ENCODE measurements at places on chromosomes 6 and 20. TPM values are rescaled to one million over a fixed set of nuclear protein-coding genes. Genes with fewer than 3 reads are reported as not detected.

DNA sequence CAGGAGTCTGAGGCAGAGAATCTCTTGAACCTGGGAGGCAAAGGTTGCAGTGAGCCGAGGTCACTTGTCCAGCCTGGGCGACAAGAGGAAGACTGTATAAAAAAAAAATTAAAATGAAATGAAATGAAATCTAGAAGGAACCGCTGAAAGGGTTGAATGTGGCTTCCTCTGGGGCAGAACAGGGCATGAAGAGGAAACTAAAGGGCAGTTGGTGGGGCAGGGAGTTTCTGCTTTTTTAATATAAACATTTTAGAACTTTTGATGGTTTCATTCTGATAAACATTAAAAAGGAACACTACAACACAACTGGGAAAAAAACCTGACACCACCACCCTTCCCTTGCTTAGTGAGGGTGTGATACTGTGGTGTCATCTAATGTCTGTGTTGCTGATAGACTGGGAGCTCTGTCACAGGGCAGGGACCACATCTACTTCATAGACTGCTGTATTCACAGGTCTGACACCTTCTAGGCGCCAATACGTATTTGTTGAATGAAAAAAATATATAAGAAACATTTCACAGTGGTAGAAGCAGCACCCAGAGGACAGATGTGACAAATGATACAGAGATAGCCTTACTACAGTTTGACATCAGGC is 128.9 kb downstream of the ADAT2 start:
- no peaks in the 10 kb centered on the region for H3K36me3 ChIP-seq
- DNase-seq, result no peak
- H3K27me3 ChIP-seq, result no peaks in the 10 kb centered on the region
- no peaks in the 10 kb centered on the region for H3K4me1 ChIP-seq
- H3K27ac ChIP-seq, result no peak overlapping the region

GRCh38 chr6:156564127-156564806 is 212.9 kb upstream of the ARID1B start:
- no peaks in the 10 kb centered on the region for H3K4me1 ChIP-seq
- peak; percentile 84 for DNase-seq
- H3K27me3 ChIP-seq, result no peaks in the 10 kb centered on the region
- no peaks in the 10 kb centered on the region for H3K36me3 ChIP-seq
- no peak overlapping the region for H3K27ac ChIP-seq
- H3K4me3 ChIP-seq, result no peak overlapping the region

DNA sequence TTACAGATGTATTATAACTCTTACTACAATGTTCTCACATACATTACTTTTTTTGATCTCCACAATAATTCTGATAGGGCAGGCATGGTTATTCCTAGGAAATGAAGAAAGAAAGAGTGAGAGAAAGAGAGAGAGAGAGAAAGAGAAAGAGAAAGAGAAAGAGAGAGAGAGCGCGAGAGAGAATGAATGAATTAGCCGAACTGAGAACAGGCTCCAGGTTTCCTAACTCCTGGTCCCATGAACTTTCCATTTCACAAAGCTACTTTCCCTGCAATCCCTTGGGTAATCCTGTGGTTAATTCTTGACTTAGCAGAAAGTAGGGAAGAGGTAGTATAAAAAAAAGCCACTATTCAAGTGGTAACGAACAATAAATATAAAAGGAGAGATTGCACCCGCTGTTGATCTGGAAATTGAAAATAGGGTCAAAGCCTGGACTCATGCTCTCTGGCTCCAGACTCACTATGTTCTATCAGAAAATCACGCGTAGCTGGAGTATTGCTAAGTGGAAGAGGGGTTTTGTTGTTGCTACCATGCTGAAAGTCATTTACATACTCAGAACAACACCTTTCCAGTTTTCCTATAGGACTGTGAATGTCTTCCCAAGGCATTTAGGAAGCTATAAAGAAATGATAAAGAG is 131.2 kb downstream of the CCDC170 start:
- H3K4me3 ChIP-seq, result no peak overlapping the region
- no peak overlapping the region for H3K27ac ChIP-seq
- H3K36me3 ChIP-seq, result no peaks in the 10 kb centered on the region
- no peak for DNase-seq
- no peaks in the 10 kb centered on the region for H3K27me3 ChIP-seq

GRCh38 chr6:18485660-18486435 is 98.7 kb downstream of the RNF144B start:
- no peaks in the 10 kb centered on the region for H3K4me1 ChIP-seq
- H3K27me3 ChIP-seq, result no peaks in the 10 kb centered on the region
- no peak for DNase-seq
- no peak overlapping the region for H3K27ac ChIP-seq
- no peaks in the 10 kb centered on the region for H3K36me3 ChIP-seq

- DNase-seq, result no peak
- H3K27ac ChIP-seq, result no peak overlapping the region
- H3K4me3 ChIP-seq, result no peak overlapping the region
- no peaks in the 10 kb centered on the region for H3K27me3 ChIP-seq
- no peaks in the 10 kb centered on the region for H3K36me3 ChIP-seq
- no peaks in the 10 kb centered on the region for H3K4me1 ChIP-seq
Observed at GRCh38 chr6:131952886-131953509, 1.8 kb upstream of the CCN2 start.

DNA sequence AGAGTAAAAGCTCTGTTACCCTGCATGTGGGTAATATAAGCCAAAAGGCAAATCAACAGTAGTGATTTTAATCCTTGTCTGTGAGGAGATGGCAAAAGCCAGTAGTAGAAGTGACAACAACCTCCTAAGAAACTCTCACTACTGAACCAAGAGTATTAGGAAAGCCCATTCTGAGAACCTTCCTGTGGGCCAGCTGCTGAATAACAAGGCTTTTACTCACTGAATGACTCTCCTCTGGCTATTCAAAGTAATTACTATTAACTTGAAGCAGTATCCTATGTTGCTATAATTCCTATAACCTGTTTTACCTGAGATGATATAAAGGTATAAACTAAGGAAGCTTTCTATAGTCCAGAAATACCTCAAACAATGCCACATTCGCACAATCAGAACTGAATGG is 55.1 kb downstream of the CHD6 start:
- H3K36me3 ChIP-seq, result no peaks in the 10 kb centered on the region
- peaks cover 5% of the 10 kb centered on the region for H3K4me1 ChIP-seq

DNA sequence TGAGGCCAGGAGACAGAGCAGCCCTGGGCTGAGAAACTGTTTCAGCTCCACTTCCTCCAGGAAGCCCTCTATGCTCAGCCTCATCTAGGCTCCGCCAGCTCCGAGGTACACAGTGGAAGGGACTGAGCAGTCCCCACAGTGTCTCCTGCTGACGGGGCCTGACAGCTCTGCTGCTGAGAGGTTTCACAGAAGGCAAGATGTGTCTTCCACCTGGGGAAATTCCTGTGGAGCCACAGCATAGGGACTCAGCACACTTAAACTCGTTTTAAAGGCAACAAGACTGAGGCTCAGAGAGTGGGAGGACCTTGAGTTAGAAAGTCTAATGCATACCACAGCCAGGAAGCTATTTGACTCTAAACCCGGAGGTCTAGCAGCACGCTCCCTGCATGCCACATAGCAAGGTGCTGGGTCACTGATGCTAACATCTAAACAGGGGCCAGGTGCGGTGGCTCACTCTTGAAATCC is 6.8 kb downstream of the ADA start:
- peaks cover 4% of the 10 kb centered on the region for H3K4me1 ChIP-seq
- H3K4me3 ChIP-seq, result no peak overlapping the region
- DNase-seq, result no peak
- no peaks in the 10 kb centered on the region for H3K36me3 ChIP-seq
- H3K27me3 ChIP-seq, result no peaks in the 10 kb centered on the region

GRCh38 chr6:36999751-37000125 is 5.7 kb upstream of the FGD2 start:
- no peak overlapping the region for H3K4me3 ChIP-seq
- H3K4me1 ChIP-seq, result no peaks in the 10 kb centered on the region
- peak overlapping the region; percentile 86 for H3K27ac ChIP-seq
- H3K27me3 ChIP-seq, result no peaks in the 10 kb centered on the region

DNA sequence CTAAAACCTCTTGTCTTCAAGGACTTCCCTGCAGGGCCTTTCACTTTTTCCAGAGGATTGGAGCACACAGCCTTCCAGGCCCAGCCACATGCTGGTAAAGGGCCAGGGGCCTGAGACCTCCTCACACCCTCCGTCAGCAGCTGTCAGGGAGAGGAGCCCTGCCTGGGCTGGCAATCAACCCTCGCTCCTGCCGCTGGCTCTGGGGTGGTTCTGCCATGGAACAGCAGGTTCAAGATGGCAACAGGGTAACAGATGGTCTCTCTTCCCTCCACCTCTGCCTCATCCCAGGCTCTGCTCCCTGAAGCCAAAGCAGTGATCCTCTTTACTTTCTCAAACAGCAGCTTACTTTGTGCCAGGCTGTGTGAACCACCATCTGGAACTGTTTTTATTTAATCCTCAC is 23.8 kb downstream of the PCNA start:
- no peak overlapping the region for H3K4me3 ChIP-seq
- no peaks in the 10 kb centered on the region for H3K27me3 ChIP-seq
- no peak overlapping the region for H3K27ac ChIP-seq
- DNase-seq, result no peak
- no peaks in the 10 kb centered on the region for H3K4me1 ChIP-seq

GRCh38 chr20:61497029-61497627 is 245.1 kb downstream of the CDH4 start:
- H3K4me3 ChIP-seq, result no peak overlapping the region
- H3K27ac ChIP-seq, result no peak overlapping the region
- H3K27me3 ChIP-seq, result no peaks in the 10 kb centered on the region
- no peaks in the 10 kb centered on the region for H3K4me1 ChIP-seq
- no peaks in the 10 kb centered on the region for H3K36me3 ChIP-seq
- no peak for DNase-seq

DNA sequence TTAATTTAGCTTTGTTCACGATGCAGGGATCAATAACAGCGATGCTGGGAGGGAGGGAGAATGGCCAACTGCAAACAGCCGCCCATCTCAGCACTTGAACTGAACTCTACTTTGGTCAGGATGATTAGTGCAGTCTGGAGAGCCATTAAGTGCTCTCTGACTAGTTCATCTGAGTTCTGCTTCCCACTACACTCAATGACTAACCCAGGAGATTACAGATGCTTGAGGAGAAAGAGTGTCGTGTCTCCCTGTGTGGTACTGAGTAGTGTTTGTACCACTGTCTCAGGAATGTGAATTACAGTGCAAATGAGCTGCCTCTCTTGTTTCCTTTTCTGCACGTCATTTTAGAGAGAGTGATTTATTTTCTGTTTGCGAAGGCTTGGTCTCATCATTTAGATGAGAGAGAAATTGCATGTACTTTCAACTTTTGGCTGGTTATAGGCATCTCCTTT is 23.5 kb downstream of the CARMIL1 start:
- H3K36me3 ChIP-seq, result no peaks in the 10 kb centered on the region
- no peak overlapping the region for H3K4me3 ChIP-seq
- no peaks in the 10 kb centered on the region for H3K27me3 ChIP-seq
- no peak for DNase-seq

DNA sequence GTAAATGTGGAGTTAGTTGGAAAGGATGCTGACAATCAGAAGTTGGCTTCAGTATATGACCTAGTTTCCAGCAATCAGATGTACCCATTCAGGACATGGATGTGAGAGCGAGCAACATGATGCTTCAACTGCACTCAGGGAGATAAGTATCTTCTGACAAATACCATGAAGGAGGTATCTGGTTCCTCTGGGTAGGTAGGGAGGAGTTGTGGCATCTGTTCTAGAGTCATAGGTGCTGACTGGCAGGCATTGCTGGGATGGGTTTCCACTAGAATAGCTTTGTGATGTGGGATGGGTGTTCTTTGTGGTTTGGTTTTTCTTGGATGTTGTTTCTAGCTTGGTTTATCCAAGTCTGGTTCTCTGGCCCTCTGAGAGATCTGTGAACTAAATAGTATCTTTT is 3.9 kb upstream of the REV3L start:
- H3K36me3 ChIP-seq, result no peaks in the 10 kb centered on the region
- no peak for DNase-seq
- H3K4me3 ChIP-seq, result no peak overlapping the region
- H3K27ac ChIP-seq, result no peak overlapping the region

- H3K4me3 ChIP-seq, result no peak overlapping the region
- no peaks in the 10 kb centered on the region for H3K4me1 ChIP-seq
- no peaks in the 10 kb centered on the region for H3K27me3 ChIP-seq
- H3K36me3 ChIP-seq, result no peaks in the 10 kb centered on the region
- no peak overlapping the region for H3K27ac ChIP-seq
Observed at GRCh38 chr6:164763788-164764187, 545.6 kb downstream of the C6orf118 start.

DNA sequence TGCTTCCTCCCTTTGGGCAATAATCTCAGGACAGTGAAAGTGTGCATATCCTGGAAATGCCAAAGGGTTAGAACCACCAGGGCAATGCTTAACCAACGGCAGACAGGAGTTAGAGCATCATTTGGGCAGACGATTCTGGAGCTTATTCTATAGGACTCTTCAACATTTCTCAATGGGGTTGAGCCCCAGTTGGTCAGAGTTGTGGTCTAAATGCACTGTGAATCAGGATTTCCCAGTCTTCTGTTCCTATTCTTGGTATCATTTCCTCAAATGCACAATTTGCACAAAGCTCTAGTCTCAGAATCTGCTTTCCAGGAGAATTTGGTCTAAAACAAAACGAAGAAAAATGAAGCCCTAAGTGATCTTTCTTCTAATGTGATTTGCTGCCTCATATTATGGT is 389.6 kb upstream of the JAG1 start:
- H3K36me3 ChIP-seq, result no peaks in the 10 kb centered on the region
- no peak overlapping the region for H3K4me3 ChIP-seq
- H3K4me1 ChIP-seq, result no peaks in the 10 kb centered on the region
- DNase-seq, result no peak
- H3K27me3 ChIP-seq, result no peaks in the 10 kb centered on the region

DNA sequence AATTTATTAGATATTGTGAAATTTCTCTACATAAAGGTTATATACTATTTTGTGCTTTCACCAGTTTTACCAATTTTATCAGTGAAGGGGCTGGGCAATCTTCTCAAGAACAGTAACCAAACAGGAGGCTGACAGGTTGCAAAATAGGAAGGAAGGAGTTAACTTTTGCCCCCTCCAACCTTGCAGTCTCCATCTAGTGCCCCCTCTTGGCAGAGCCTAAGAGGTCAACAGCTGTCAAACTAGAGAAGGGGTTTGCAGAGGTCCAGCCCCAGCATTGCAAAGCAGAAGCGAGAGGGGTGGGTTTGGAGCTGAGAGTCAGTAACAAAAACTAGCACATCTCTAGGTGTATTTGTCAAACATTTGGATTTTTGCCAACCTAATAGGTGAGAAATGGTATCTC is 391.0 kb downstream of the CDC5L start:
- H3K27ac ChIP-seq, result no peak overlapping the region
- no peaks in the 10 kb centered on the region for H3K4me1 ChIP-seq
- no peak for DNase-seq

- no peaks in the 10 kb centered on the region for H3K36me3 ChIP-seq
- no peaks in the 10 kb centered on the region for H3K4me1 ChIP-seq
- H3K27ac ChIP-seq, result no peak overlapping the region
- DNase-seq, result no peak
Observed at GRCh38 chr6:39707962-39708683, 17.1 kb downstream of the KIF6 start.

ASIP gene
- 0.96 TPM for total RNA-seq

FAM83B gene
- 0.16 TPM for total RNA-seq

KAT14 gene
- 17.4 TPM for total RNA-seq

DNMT3B gene
- 1.8 TPM for total RNA-seq

SLC32A1 gene
- total RNA-seq, result not detected

LHFPL5 gene
- total RNA-seq, result not detected

COL11A2 gene
- total RNA-seq, result 0.32 TPM

Data from breast epithelium (tissue), 4 donors.